Posterior vena cava (tissue), 2 donors: ENCODE measurements at places on chromosomes 7 and 10. TPM values are rescaled to one million over a fixed set of nuclear protein-coding genes. Genes with fewer than 3 reads are reported as not detected.

DNA sequence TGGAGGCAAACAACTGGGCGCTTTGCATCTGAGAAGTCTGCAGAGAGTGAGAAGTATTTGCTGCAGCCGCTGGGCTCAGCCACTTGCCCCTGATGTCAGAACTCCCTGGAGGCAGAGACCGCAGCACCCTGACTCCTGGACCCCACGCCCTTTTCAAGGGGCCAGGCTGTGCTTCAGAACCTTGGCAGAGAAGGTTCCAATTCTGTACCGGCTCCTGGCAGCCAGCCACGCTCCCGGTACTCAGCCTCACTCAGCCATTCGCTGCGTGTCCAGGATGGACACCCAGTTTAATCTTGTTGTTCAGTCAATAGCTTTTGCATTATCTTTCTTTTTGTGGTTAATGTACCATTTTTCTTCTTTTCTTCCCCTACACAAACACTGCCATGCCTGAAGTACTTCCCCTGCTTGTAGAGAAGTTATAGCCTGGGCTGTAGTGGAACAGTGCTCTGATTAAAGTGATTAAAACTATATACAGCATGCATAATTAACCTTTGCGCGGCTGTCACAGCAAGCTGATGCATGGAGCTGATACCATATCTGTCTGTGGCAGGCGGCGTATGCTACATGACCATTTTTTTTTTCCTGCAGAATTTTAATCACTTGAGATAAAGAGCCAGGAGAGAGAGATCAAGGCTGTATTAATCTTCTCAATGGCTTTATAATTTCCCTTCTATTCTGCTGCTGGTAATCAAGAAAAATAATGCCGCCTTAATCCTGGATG lies 578.5 kb downstream of the SDK1 start:
- no peak for DNase-seq

DNA sequence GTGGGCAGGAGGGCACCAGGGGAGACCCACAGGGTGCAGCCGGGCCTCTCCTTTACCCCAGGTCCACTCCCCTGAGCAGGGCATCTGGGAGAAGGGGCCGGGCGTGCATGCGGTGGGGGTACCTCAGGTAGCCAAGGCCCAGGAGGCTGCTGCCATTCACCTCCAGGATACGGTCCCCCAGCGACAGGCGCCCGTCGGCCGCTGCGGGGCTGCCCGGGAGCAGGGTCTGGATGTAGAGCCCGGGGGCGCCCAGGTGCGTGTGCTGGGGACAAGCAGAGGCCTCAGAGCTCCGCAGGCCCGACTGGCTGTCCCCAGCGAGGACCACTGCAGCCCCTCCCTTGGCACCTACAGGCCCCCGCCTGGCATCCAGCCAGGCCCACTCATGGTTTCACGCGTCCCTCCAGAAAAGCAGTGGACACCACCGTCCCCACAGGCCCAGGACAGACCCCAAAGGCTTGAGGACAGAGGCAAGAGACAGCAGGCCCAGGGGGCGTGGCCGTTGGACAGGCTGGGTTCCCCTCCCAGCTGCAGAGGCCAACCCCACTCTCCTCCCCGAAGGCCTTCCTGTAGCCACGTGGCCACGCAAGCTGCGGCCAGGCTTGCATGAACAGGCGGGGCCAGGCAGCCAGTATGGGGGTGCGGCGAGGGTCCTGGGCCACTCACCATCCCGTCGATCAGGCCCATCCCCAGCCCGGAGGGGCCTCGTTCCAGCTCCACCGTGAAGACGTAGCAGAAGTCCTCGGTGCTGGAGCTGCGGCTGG lies 24.3 kb downstream of the AP5Z1 start:
- no peak for DNase-seq

GRCh38 chr7:4040109-4040928 lies 641.8 kb upstream of the FOXK1 start:
- DNase-seq = no peak

GRCh38 chr10:113126229-113127201 lies 176.5 kb downstream of the TCF7L2 start:
- peak; percentile 92 for DNase-seq

- DNase-seq = no peak
Observed at GRCh38 chr7:154347700-154348266, 295.6 kb downstream of the DPP6 start.

GRCh38 chr10:96660297-96660696 lies 60.0 kb downstream of the PIK3AP1 start:
- no peak for DNase-seq

- DNase-seq = no peak
Observed at GRCh38 chr10:10293481-10293951, 724.2 kb upstream of the CELF2 start.

GRCh38 chr10:3625959-3626751 lies 158.9 kb downstream of the KLF6 start:
- no peak for DNase-seq

DNA sequence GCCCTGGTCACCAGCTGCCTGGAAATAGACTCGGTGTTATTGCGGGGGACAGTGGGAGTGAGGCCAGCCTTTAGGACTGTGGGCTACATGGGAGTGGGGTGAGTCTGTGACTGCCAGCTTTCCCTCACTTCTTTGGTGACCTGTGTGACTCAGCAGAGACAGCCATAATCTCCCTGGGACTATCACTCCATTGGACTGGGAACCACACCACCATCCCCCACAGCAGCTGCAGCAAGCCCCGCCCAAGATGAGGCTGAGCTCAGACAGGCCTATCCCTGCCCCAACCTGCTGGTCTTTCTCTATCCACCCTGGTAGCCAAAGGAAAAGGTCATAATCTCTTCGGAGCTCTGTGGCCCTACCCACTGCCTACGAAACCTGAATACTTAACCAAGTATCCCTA lies 263.2 kb downstream of the FZD1 start:
- DNase-seq = no peak

DNA sequence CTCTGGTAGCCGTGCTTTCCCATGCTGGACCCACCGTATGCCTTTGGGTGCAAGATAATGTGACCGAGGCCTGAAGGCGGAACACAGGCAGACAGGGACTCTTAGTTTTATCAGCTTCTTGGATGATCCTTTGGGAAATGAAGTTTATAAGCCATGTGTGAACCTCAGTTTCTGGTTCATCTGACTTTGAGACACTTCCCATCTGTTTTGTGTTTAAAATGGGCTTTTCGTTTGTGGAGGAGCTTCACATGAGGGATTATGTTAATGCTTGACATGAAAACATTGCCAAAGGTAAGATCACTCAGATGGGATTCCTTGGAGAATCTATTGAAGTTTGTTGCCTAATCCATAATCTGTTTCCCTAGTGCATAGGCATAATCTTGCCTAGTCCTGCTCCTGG lies 249.8 kb upstream of the LYZL1 start:
- no peak for DNase-seq

GRCh38 chr10:99927721-99928280 lies 81.9 kb downstream of the DNMBP start:
- no peak for DNase-seq

DNA sequence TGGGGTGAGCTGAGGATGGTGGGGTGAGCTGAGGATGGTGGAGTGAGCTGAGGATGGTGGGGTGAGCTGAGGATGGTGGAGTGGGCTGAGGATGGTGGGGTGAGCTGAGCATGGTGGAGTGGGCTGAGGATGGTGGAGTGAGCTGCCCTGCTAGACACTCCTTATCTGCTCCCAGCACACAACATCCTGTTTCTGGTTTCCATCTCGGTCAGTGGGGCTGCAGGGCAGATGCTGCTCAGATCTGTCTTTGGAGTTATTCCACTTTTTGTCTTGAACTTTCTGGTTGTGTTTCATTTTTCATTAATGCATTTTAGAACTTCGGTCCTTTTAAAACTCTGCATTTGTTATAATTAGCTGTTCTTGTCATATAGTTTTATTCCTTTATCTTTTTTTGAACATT lies 67.9 kb upstream of the ANTXRL start:
- no peak for DNase-seq

DNA sequence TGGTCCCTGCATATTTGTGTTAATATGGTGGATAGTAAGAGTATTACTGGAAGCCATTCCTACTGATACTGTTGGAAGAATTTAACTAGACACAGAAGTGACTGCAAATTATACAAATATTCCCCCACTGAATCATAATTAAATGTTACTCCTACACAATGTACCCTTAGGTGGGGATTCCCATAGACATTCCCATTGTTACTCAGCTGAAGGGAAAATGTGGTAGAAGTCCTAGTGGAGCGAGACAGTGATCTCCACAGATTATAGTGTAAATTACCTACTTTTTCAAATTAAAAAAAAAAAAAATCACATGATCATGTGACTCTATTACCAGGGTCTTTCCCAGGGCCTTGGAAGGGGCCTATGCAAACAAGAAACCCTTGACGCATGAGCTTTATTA lies 611.8 kb downstream of the LRMDA start:
- no peak for DNase-seq

DNA sequence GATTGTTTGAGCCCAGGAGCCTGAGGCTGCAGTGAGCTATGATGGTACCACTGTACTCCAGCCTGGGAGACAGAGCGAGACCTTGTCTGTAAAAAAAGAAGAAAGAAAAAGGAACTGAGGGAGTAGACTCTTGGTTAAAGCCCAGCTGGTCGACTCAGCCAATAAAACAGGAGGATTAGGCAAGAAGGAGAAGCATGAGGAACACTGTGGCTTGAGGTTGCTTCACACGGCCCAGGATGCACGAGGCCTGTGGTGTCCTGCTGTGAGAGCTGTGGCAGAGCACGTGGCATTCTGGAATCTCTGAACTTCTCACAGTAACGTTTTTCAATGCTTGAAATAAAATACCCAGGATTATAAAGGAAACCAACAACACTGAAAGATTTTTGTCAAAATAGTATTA lies 93.3 kb downstream of the CUL2 start:
- peak; percentile 84 for DNase-seq

DNA sequence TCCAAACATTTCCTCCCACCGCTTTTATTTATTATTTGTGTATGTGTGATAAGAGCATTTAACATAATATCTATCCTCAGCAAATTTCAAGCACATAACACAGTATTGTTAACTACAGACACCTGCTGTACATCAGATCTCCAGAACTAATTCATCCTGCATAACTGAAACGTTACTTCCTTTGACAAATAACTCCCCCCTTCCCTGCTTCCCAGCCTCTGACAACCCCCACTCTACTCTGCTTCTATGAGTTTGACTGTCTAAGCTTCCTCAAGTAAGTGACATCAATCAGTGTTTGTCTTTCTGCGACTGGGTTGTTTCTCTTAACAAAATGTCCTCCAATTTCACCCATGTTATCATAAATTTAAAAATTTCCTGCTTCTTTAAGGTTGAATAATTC lies 22.1 kb downstream of the C10orf71 start:
- DNase-seq = no peak

DNA sequence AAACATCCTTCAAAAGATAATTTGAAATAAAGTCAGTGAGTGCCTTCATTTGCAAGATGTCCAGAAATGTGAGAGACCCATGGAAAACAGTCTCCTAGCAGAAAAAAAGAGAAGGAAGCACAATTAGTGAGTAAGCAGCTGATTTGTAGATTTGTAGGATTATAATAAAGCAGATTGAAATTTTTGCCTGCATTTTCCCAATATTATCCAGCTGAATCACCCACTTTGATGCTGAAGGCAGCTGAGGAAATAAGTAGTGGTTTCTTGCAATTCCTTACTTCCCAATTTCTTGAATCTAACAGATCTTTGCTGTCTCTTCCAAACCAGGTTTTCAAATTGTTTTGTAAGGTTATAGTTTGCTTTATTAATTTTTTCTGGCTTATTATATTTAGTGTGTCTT lies 181.4 kb downstream of the GNAT3 start:
- DNase-seq = no peak

DNA sequence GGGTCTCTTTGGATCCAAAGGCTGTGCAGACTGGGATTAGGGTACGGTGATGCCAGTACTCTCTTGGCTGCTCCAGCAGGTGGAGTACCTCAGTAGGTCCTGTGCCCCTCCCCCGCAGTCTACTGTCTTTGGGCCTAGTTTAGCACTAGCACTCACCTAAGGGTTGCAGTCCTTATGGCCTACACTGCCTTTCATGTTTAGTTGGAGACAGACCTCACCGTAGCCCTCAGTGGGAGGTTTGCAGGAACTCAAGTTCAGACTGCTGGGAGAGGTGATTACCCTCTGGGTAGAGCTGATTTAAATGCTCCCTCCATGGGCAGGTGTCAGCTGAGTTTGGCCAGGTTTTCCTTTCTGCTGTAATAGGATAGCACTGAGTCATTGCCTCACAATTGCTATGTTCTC lies 210.8 kb upstream of the TMEM196 start:
- no peak for DNase-seq

DNA sequence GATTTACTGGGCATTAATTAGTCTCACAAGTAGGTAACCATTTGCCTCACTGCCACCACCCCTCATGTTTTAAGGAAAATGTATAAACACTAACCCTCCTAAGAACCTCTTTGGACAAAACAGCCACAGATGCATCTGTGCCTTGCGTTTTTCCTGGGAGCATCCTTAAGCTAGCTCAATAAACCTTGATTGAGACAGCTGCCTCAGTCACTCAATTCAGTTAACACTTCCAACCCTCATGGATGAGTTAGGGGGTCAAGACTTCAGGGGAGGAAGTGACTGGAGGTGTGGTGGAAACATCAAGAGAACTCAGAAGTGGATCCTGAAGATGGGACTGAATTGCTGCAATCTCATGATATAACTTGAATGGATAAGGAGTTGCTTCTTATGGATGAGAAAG lies 31.5 kb downstream of the CUL2 start:
- DNase-seq = no peak

- DNase-seq = peak; percentile 78
Observed at GRCh38 chr7:11831736-11832495, at the start of gene THSD7A. TSS of gene THSD7A (minus strand) at chr7:11832198. CDS start at chr7:11831946, 252 bp downstream.

GRCh38 chr7:44276571-44277221 lies 48.7 kb downstream of the CAMK2B start:
- DNase-seq = peak; percentile 50

DNA sequence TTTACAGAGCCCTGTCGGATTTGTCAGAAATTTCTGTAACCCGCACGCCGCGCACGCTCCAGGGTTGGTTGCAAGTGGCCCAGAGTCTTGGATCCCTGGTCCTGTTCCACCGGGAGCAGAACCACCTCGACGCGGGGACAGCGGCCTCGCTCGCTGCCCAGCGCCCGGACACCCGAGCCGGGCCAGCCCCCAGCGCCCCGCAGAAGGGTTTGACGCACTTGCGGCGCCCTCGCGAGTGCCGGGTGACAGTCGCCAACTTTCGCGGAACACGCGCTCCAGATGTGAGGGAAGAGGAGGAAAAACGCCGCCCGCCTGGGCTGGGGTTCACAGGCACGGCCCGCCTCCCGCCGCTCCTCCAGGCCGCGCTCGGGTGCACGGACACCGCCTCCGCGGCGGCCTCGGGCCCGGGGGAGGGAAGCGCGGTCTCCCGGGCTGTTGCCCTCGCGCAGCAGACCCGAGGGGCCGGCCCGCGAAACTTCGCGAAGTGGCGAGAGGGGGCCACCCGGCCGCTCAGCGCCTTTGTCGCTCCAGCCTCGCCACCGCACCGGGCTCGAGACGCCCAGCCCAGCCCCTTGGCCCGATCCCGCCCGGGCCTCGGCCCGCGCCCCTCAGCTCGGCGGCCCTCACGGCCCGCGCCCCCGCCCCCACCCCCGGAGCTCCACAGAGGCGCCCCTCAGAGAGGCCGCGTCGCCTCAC lies 514 bp downstream of the RNF216 start:
- peak; percentile 90 for DNase-seq

AHR gene
- 63.3 TPM for total RNA-seq

C7orf33 gene
- not detected for total RNA-seq

ALOX5 gene
- total RNA-seq = 46.5 TPM

REEP3 gene
- 67.2 TPM for total RNA-seq

PTPN20 gene
- total RNA-seq = 1.3 TPM

SFRP5 gene
- 0.56 TPM for total RNA-seq

ZP3 gene
- total RNA-seq = 0.43 TPM

SMURF1 gene
- 25.0 TPM for total RNA-seq
